ENCODE measurements at places on chromosomes 5 and 9.
A peak's percentile ranks its signal among the peaks of the same experiment; 100 is the strongest.

- no peak for DNase-seq
These were observed 117.4 kb upstream of the GDNF start for GRCh38 chr5:37957218-37957617.

- no peak for DNase-seq
These were observed 88.7 kb upstream of the LRRTM2 start for GRCh38 chr5:138963763-138964371.

DNA sequence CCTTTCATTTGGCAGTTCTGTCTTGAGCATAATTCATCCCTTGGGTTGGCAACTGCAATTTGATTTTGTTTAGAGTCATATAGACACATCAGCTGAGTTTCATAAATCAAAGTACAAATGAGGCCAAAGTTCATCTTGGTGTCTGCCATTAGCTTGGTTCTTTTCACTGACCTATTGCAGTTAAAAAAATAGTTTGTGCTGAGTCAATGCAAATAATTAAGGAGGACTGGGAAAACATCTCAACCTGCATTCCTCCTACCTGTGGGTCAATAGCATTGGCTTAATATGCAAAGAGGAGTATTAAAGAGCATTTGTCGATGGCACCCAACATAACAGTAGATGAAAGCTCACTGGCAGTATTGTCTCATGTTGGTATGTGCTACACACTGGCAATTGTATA, 1.6 kb downstream of the PKD2L2 start:
- no peak for DNase-seq

DNA sequence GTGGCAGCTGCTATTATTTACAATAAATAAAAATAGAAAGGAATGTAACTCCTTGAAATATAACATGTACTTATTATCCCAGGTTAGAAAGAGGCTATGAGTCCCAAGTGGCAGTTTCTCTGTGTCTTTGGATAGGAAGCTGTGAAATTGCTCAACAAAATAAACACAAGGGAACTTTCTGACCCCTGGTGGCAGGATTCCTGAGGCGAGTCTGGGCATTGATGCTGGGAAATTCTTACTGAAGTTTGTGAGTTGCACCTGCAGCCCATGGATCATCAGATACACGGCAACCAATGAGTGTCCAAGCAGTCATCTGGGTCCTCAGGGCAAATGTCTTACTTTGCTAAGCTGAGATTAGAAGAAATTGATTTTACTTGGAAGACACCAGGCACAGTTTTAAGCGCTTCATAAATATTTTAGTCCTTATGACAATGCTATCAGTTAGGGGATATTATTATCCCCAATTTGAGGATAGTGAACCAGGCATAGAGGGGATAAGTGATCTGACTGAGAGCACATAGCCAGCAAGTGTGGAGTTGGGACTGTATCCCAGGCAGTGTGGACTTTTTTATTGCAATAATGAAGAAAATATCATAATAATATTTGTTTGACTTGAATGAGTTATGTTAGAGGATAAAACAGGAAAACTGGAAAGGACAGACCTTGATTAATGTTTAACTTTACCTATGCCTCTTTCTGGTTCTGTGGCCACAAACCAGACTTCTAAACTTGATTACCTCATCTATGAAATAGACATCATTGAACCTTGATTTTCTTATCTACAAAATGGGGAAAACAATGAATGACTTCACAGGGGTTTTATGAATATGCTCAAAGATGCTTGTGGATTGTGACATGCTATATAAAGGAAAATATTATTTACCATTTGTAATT, 265.5 kb upstream of the ADAMTSL1 start:
- DNase-seq = peak; percentile 67

DNA sequence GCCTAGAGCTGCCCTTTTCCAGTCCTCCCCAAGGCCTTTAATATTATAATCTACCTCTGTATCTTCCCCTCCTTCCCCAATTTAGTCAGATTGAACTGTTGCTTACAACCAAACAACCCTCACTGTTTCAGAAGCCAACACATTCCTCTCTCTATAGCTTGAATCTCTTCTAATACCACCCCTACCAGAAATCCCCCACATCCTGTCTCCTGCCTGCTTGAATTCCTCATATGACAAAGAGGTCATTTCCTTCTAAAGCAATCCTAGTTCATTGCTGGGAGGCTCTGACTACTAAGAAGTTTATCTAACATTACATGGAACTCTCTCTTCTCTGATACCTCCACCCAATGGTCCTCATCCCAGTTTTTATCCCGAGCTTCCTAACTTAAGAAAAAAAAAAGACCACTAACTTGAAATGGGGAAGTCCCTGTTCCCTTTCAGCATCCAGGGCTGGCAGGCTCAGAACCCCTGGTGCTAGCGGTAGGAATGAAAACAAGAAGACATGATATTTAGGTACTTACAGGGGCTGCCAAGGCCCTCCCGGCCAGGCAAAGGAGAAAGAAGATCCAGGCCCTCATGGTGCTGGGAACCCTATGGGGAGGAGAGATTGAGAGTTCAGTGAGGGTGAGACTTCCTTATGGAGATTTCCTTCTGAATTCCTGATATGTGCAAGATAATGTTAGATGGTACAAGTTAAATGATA, 11.0 kb downstream of the SPARC start:
- DNase-seq = no peak

- no peak for DNase-seq
These were observed 86.1 kb downstream of the GTF3C4 start for GRCh38 chr9:132756214-132756845.

DNA sequence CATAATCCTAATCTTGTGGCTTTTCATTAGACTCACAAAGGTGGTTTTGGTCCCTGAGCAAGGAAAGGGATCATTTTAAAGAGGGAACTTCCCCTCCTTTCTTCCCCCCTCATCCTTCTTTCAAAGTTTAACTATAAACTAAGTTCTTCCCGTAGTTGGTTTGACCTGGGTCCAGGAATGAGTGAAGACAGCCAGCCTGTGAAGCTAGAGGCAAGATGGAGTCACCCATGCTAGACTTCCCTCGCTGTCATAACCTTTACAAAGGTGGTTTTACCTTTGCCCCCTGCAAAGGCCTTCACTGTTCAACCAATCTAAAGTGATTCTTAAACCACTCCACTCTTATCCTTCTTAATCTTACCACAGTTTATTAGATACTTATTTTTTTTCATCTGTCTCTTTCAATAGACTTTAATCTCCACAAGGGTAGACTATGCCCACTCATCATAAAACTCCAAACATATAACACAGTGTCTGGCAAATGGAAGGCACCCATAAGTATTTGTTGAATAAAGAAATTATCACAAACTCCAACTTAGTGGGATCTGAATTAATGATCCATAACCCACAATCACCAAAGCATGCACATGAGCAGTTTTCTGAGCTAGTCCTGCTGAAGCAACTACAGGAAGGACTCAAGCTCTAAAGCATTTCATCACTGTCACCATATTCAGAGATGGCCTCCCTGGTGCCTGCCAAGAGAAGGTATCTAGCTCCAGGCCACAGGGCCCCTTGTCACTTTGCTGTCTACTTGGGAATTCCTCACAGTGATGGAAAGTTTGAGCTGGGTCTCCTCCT, 369.0 kb downstream of the SPOCK1 start:
- DNase-seq = no peak

- DNase-seq = no peak
These were observed 39.5 kb downstream of the SNCAIP start for GRCh38 chr5:122351416-122352157.

DNA sequence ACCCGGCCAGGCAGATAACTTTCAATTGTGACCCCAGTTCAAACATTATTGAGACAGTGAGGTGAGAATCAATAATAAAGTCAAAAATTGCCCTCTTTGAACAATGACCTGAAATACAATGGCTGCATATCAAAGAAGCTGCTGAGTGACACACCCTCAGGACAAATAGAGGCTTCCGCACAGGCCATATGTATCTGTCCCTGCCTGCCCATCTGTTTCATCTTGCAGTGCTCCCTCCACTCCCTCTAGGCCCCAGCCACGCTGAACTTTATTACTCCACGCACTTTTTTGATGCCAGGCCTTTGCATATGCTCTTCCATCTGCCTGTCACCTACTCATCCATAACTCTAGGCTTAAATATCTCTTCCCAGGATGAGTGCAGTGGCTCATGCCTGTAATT, 15.9 kb upstream of the PFDN1 start:
- no peak for DNase-seq

GRCh38 chr9:134433909-134434882, 107.9 kb downstream of the RXRA start:
- DNase-seq = no peak

GRCh38 chr9:100739666-100740065, 161.8 kb downstream of the CAVIN4 start:
- DNase-seq = no peak

- DNase-seq = peak; percentile 87
These were observed 543 bp downstream of the MTMR12 start for GRCh38 chr5:32312197-32312594.

DNA sequence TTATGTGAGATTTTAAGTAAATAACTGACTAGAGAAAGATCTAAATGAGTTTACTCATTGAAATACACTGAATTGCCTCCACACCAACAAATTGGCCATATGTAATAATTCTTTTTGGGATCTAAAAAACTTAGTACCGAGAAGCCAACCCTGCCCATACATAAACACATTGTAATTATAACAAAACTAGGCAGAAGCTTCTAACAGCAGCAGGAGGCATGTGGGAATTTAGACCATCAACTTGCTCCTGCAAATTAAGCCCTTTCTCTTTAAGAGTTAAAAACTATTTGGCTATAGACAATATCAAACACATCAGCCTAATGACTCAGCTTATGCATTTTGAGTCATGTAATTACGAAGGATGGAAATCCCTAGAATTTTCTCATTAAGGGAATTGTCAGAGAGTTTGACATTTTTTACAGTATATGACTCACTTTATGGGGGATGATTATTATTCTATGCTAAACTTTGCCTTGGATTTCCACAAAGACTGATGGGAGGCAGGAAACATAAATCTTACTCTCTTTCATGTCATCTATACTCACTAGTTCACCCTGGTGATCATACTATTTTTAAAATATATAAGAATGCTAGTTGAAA, 1.0 kb downstream of the IL7R start:
- DNase-seq = no peak

- DNase-seq = no peak
These were observed 98.9 kb downstream of the USP20 start for GRCh38 chr9:129934041-129934591.

GRCh38 chr9:97645720-97646119, 12.1 kb downstream of the NCBP1 start:
- no peak for DNase-seq

GRCh38 chr9:136273244-136273865, 27.7 kb upstream of the QSOX2 start:
- DNase-seq = no peak

DNA sequence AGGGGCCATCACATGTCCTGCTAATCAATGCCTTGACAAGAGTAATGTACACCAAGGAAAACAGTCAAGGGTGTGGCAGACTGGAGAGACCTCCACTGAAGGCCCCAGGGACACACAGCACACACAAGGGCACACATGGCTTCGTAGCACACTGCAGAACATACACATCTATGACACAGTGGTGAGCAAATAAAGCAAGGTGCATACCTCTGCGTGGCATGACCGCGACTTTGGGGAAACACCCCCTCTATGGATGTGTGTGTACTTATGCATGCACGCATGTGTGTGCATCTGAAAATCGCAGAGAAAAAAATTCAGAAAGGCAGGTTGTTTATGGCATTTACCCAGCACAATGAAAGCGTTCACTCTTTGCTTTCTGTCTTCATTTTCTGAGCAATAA, 20.5 kb downstream of the SEMA4D start:
- no peak for DNase-seq
